Left ventricle myocardium inferior (tissue), 1 donor: ENCODE measurements at places on chromosomes 13 and 19. TPM values are rescaled to one million over a fixed set of nuclear protein-coding genes. Genes with fewer than 3 reads are reported as not detected.

OR7D2 gene
- 0.16 TPM for total RNA-seq

GRCh38 chr19:18849838-18850400 is 18.2 kb downstream of the UPF1 start:
- no peak for DNase-seq

- DNase-seq: no peak
These were observed 979.7 kb upstream of the SLC10A2 start for GRCh38 chr13:104045907-104046306.

DNA sequence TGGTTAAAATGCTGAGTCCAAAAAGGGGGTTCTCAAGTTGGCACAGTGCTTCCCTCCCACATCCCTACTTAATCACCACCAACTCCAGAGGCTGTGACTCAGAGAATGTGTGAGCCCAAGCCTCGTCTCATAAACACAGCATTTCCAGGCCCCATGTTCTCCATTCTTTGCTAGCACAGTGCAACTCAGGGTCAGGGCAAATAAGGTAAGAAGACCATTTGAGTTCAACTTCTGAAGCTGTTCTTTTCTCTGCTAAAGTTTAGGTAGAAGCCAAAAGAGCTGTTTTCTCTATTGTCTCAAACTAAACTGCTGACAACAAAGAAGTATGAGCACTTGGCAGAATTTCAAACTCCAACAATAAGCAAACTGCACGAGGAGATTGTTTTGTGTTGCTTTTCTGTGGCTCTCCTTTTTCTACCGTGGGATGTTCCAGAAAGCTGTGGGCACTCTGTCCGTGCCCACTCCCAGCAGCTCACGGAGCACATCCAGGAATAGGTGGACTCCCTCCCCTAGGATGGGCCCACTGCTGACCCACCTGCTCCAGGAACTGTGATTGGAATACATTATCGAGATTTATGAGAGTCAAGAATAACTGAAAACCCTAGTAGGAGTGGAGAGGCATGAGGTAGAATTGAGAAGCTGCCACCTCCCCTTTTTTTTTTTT is 494.3 kb downstream of the COG6 start:
- no peak for DNase-seq

NAPSA gene
- total RNA-seq: 0.05 TPM

DNA sequence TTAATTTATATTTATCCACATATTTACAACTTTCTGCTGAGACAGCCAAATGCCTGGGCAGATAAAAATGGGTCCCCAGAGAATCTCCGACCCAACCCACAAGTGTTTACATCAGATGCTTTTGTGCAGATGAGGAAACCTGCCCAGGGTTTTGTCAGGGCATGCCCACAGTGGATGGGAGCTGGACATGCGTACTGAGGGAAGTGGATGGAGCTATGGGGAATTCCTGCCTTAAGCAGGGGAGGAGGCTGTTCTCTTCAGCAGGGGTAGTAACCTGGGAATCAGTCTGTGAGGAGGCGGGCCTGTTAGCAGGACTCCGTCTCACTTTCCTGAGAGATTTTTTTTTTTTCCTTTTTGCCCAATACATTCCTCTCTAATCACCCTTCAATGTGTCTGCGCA is 122.9 kb downstream of the RFC3 start:
- no peak for DNase-seq

ZNF566 gene
- total RNA-seq: 11.8 TPM

LAIR1 gene
- total RNA-seq: 5.1 TPM
